NCI-H1694 treated with DMSO at 0.1 percent for 48 hours (cell line): ENCODE measurements at places on chromosomes 3 and 15.

GRCh38 chr15:47727137-47727536 is 9.8 kb downstream of the SEMA6D start:
- DNase-seq, result no peak

DNA sequence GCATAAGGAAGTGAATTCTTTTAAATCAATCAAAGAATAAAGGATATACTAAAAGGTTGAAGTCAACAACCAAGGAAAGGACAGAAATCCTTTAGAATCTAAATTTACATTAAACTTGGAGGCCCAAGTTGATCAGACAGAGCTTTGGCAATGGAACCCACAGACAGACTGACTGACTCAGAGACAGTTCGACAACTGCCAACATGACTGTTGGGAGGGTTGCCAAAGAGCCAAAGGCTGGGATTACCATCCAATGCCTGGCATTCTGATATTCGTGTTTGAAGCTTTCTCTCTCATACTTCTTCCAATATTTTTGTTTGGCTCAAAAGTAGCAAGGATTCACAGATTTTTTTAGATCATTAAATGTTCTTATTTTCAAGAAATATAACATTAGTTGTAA is 406.1 kb downstream of the PLCL2 start:
- DNase-seq, result no peak

DNA sequence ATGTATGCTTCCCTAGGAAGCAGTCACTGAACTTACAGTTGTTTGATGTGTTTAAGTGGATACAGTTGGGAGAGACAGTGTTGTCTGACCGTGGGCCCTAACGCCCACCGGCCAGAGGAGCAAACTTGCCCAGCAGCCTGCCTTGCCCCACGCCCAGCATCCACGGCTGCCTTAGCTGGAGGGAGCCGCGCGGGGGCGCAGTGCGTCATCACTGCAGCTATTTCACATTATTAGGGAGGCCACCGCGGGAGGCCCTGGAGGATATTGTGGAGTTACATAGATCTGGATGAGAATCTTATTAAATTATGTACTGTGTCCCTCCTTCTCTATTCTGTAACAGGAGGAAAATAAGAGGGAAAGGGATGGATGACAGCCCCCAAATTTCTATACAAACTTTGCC is 267.2 kb downstream of the GABRG3 start:
- DNase-seq, result no peak

- DNase-seq, result peak; percentile 12
These were observed 16.1 kb upstream of the SEMA4B start for GRCh38 chr15:90184786-90185704.

DNA sequence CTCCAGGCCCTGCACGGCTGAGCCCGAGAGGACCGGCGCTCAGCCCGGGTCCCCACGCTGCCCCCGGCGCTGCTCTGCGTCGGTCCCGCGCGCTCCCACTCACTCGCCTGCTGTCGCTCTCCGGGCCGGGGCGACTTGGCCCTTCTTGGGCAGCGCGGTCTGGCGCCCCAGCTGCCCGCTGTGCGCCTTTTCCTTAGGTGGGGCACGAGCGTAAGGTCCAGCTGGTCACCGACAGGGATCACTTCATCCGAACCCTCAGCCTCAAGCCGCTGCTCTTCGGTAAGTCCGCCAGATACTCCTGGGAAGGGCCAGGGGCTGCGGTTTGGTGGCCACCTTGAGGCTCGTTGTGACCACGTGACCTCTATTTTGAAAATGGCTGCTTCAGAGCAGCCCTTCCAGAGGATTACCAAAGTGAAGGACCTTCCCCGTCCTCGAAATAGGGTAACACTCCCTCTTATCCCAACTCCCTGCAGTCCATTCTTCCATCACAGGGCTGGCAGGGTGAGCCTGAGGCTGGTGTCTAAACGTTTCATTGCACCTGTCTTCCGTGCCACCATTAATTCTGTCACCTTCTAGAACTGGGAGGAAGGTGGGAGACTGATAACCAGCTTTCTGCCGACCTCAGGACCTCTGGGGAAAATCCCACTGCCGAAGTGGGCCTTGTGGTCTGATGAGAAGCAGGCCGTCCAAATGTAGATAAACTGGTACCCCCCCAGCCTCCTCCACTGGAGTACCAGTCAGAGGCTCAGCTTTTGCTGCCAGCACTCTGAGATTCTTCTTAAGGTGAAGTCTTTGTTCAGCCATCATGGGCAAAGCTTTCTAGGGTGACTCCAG is 812 bp downstream of the P4HTM start:
- DNase-seq, result no peak

- no peak for DNase-seq
These were observed 30.5 kb upstream of the RAB6B start for GRCh38 chr3:133925960-133926735.

GRCh38 chr15:83565553-83566159 is 88.3 kb upstream of the ADAMTSL3 start:
- DNase-seq, result peak; percentile 0

DNA sequence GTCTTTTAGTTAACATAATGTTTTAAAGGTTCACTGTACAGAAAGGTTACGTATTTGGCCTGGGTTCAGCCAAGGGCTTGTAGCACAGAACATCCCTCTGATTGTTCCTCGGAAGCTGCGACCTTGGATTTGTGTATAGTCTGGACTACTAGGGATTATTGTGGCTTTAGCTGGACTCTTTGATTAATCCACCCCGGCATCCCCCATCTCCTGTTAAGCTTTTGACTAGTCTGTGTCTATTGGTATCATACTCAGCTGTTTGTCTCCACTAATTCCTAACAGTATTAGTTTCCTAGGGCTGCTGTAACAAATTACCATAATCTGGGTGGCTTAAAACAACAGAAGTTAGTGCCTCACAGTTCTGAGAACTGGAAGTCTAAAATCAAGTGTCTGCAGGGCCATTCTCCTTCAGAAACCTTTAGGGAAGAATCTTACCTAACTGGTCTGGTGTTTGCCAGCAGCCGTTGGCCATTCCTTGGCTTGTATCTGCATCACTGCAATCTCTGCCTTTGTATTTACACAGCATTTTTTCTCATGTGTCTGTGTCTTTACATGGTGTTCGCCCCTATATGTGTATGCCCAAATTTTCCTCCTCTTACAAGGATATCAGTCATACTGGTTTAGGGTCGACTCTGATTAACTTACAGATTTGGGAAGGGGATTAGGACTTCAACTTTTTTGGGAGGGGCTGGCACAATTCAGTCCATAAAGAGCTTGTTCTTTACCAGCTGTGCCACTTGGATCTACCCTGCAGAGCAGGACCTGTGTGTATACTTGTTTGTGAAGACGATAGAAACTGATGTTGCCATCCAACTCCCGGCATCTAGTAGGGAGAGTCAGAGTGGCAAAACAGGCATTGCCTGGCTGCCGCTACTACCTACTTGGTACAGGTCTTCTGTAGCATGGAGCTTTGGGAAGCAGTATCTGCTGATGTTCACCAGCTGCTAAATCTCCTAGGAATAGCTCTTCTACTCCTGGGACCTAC is 117.8 kb downstream of the UBE2E2 start:
- no peak for DNase-seq

DNA sequence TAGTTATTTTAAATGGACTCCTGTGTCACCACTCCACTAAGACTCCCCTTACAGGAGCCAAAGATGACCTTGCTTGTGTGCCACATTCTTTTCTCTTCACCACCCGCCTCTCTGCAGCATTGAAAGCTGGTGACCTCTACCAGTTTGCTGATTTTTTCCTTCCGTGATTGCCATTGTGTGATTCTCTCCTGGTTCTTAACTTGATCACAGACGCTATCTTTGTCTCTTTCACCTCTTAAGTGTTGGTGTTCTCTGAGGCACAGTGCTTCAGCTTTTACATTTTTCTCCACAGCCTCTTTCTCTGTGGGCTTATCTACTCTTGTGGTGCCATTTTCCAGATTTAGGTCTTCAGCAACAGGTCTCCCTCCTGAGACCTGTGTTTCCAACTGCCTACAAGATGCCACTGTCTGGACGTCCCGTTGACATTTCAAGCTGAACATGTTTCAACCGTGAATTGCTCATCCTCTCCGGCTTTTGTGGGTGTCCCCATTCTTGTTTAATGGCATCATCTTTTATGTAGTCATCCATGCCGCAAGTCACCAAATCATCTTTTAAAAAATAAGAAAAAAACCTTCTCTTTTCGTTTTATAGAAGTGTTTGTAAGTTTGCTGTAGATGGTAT is 26.5 kb downstream of the IQGAP1 start:
- DNase-seq, result no peak

GRCh38 chr3:72120806-72121778 is 336.1 kb upstream of the PROK2 start:
- no peak for DNase-seq

DNA sequence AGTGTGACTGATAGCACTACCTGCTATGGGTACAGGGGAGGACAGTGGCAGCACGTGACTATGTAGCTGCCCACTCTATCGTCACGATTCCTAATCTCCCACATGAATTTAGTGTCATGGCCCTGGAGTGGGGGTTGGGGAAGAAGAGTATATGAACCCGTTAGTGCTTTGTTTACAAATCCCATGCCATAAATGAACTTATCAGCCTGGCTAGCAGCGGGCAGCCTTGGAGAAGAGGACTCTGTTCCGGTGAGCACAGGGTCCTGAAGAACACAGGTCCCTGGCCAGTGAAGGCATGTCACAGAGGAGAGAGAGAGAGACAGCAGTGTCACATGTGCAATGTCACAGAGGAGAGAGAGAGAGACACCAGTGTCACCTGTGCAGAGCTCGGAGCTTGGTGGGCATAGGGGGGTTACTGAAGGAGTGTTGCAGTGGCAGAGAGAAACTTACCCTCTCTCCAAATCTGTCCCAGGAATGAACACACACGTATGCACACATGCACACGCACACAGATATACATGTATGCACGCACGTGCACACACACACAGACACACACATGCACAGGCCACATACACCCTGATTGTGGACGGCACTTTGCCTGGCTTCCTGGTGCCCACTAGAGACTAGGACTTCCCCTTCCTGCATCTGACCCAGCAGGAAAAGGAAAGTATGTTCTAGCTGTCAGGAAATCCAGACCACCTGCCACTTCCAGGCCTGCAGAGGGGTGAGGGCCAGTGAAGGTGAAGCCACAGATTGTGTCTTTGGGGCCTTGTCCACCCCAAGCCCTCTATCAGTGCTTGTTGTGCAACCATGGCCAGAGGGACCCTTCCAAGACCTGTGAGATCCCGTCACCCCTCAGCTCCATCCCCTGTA is 26.3 kb downstream of the ITGA11 start:
- DNase-seq, result no peak

GRCh38 chr3:177589911-177590381 is 392.7 kb upstream of the TBL1XR1 start:
- DNase-seq, result no peak

GRCh38 chr3:65347166-65347565 is 659.4 kb upstream of the ADAMTS9 start:
- no peak for DNase-seq

GRCh38 chr15:101437618-101438481 is 51.7 kb downstream of the PCSK6 start:
- DNase-seq, result no peak

GRCh38 chr15:28169366-28169765 is 70.3 kb upstream of the OCA2 start:
- DNase-seq, result no peak

DNA sequence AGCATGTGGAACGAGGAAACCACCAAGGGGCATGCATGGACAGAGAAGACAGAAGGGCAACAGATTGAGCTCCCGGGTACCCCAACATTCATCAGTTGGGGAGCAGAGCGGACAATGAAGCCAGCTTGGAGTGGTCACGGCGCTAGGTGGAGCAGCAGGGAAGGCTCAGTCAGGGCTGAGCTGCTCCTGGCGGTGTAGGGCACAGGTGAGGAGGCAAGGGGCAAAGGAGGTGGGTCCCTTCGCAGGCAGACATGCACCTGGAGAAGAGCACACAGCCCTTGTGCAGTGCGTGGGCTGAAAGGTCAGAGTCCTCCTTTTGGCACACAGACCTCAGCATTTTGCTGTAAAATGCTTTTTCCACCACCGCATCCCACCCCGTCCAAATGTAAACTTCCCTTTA is 90.0 kb upstream of the SLC6A6 start:
- no peak for DNase-seq

- no peak for DNase-seq
These were observed 12.9 kb downstream of the MON1A start for GRCh38 chr3:49916686-49917085.

GRCh38 chr3:12796171-12797123 is at the start of gene CAND2:
TSS of gene CAND2 (plus strand) at chr3:12796680. CDS start at chr3:12796721, 41 bp downstream.
- no peak for DNase-seq

DNA sequence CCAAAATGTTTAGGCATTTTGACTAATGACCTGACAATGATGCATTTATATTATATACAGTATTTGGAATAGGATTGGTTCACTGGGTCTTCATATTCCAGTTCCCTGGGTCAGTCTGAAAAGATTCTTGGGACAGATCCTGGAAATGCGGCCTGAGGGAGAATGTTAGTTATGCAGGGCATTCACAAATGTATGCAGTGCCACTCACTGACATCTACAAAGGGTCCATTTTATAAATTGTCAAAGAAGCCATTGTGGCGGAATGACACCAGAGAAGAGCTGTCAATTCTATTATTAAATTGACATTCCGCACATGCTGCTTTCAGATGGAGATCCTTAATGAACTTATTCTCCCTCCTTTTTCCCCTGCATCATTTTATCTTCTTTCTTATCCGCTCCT is 176.6 kb downstream of the VGLL3 start:
- DNase-seq, result no peak

DNA sequence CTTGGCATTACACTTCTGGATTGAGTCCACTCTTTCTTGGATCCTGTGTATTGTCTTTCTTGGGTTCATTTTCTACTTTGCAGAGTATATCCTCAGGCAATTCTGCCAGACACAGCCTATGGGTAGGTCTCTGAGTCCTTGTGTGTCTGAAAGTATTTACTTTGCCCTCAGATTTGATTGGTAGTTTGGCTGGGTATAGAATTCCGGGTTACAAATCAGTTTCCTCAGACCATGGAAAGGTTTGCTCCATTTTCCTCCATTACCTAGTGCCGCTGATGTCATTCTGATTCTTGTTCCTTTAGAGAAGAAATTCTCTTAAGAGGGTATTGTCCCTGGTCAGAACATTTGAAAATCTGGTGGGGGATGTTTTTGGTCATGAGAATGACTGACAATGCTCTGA is 133.2 kb downstream of the NUP210 start:
- DNase-seq, result no peak

DNA sequence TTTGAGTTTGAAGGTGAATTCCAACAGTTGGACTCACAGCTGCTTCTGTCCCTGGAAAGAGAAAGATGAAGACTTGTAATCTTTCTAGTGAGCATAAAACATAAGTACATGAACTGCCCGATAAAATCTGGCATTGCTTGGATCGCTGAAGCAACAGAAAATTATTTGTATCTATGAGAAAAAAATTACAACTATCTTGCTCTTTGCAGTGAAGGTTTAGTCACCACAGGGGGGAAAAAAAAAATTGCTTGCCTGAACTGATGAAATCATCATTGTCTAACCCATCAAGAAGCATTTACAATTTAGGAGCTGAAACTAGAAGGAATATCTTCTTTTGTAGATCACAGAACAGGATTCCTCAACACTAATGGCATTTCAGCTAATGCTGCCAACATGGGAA is 20.0 kb downstream of the TMEM207 start:
- no peak for DNase-seq
